Lung microvascular endothelial cell (primary cell): ENCODE measurements at places on chromosomes 4 and X. TPM values are rescaled to one million over a fixed set of nuclear protein-coding genes. Genes with fewer than 3 reads are reported as not detected.

Gene APELA
- total RNA-seq = not detected in 2 replicates

Gene CFAP47
- not detected in 2 replicates for total RNA-seq

Gene SLC16A2
- total RNA-seq = 0.44 and 0.60 TPM in 2 replicates

Gene DOK7
- not detected in 2 replicates for total RNA-seq

Gene TMEM156
- under 0.01 and 0.87 TPM in 2 replicates for total RNA-seq

Gene DCAF8L2
- not detected in 2 replicates for total RNA-seq

DNA sequence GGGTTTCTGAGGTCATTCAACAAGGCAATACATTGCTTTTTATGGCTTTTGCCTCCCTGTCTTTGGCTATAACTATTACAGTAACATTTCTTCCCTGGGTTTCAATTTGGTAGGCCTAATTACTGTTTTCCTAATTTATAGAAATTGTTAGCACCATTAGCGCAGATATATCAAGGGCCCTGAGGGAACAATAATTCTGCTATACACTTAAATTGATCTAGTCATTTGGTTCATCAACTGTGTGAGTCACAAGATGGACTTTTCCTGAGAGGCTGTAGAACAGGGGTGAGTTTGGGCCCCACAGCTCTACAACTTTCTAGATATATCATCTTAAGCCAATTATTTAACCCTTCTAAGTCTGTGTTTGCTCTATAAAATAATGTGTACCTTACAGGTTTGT, 107.9 kb downstream of the COMMD8 start:
- DNase-seq = no peak

DNA sequence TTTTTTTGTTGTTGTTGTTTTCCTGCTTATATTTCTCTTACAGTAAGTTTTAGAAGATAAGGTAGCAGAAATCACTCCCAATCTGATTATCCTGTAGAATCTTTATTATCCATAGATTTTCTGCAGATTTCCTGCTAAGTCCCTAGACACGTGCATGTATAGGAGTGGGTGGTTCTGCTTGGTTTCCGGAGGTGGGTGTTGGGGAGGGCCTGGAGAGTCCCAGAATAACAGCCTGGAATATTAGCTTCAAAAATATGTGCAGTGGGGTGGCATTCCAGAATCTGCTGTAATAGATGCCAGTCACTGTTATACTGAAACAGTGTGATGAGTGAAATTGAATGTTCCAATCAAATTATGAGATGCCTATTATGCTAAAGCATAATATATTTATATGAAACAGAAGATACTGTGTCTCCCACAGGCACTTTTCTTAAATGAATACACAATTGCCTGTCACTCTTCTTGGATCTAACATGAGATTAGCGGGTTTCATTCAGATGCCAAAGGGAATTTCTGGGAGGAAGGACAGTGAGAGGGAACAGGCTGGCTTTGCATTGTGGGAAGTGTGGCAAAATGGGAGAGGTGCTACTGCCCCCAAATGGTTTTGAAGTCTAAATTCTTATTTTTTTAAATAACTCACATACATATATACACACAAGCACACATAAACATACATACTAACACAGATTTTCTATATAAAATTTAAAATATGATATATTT, 37.6 kb downstream of the C4orf50 start:
- DNase-seq = no peak

DNA sequence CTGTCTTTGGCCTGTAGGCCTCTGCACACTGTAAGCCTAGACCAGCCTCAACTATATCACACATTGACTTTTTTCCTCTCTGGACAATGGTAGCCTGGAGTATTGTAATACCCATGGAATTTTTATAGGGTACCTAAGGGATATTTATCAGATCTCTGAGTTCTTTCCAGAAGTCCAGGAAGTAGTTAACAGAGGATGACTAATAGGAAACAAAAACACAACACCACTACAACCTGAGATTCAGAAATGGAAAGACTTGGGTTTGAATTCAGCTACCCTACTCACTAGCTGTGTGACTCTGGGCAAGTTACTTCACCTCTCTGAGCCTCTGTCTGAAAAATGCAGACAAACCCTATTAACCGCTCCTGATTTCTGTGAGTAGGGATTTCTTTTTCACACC, 7.7 kb upstream of the STX18 start:
- DNase-seq = peak; percentile 13

GRCh38 chr4:78624048-78624447, 72.5 kb downstream of the ANXA3 start:
- no peak for DNase-seq

DNA sequence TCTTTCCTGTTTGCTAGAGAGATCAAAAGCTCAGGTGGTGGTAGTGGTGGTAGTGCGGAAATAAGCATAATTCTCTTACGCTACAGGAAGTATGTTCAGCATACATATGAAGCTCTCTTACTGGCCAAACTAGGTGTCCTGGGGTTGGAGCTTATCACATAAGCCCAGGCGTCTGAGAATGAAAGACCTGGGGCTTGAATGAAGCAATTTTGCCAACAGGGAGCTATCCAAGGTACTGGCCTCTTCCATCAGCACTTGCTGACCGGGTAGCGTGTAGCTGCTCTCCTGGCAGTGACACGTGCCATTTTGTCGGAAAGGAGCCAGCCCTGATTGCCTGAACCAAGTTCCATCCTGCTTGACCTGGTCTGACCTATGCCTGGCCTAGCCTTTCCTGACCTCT, 65.9 kb upstream of the HPF1 start:
- peak; percentile 74 for DNase-seq

DNA sequence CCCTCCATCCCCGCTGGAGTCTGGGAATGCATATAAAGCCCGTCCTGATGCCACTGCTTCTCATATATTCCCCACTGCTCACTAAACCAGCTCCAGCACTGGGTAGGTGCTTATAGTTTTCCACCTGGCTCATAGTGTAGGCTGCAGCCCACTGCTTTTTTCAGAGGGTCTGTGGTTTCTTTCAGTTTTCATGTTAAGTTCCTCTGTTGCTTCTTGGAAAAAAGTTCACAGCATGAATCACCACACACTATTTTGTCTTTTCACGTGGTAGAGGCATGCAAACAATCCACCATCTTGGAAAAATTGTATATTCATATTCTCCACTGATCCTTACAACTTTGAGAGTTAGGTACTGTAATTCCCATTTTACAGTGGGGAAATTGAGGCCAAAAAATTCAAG, 39.4 kb downstream of the DCLK2 start:
- no peak for DNase-seq

- DNase-seq = peak; percentile 26
Observed at GRCh38 chr4:73608689-73609594, 11.3 kb downstream of the RASSF6 start.

DNA sequence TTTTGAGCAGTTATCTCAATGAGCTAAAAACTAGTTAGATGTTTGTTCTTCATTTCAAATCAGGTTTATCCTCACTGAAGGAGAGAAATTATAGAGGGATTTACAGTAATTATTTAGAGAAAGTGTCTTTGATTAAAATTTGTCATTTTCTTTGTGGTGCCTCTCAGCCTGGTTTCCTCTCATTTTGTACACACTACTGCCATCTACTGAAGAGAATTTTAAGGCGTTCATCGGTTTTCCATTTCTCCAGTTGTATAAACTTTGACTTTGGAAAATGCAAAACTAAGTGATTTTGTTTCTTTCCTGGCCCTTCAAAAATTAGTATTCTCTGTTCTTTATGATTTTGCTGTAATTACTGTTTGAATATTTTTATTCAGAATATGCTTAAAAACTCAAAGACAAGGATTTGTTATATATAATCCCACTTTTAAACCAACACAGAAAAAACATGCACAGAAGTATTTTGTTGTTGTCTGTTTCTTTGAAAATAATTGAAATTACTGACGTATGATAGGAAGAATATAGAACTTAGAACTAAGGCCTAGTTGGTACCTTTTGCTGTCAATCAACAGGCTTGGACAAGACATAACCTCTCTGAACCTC, 34.4 kb upstream of the ANXA3 start:
- DNase-seq = peak; percentile 49

- DNase-seq = no peak
Observed at GRCh38 chr4:174591243-174592021, 69.1 kb upstream of the HPGD start.

- no peak for DNase-seq
Observed at GRCh38 chr4:148397771-148398170, 44.4 kb downstream of the NR3C2 start.

GRCh38 chr4:110623718-110624397, 981 bp upstream of the PITX2 start:
- no peak for DNase-seq

DNA sequence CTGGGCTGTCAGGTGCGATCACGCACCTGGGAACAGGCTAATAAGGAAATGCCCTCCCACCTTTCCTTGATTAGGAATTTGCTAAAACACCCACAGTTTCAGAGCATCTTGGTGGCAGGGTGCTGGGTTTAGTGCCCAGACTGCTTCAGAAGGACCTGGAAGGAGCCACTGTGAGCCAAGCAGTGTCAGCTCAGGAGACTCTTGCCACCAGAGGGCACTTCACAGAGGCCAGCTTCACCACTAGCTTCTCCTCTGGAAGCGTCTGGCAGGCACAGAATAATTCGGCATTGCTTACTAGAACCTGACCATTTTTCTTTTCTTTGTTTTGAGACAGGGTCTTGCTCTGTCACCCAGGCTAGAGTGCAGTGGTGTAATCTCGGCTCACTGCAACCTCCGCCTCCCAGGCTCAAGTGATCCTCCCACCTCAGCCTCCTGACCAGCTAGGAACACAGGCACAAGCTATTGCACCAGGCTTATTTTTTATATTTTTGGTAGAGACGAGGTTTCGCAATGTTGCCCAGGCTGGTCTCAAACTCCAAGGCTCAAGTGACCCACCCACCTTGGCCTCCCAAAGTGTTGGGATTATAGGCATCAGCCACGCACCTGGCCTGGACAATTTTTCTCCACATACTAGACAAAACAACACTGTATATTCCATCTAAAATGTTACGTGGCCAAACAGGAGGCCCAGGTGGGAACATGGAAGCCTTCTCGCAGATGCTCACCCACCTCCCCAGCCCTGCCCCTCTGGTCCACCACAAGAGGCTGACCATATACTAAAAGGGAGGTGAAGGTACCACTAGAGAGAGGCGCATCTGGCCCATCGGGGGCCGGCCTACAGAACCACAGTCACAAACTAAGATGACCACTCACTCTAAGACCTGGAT, 14.1 kb downstream of the NOP14 start:
- peak; percentile 47 for DNase-seq

GRCh38 chr4:28247805-28248204, 1387.2 kb downstream of the STIM2 start:
- no peak for DNase-seq
